CD14-positive monocyte (primary cell): ENCODE measurements at places on chromosomes 1 and 21.
A peak's percentile ranks its signal among the peaks of the same experiment; 100 is the strongest.

DNA sequence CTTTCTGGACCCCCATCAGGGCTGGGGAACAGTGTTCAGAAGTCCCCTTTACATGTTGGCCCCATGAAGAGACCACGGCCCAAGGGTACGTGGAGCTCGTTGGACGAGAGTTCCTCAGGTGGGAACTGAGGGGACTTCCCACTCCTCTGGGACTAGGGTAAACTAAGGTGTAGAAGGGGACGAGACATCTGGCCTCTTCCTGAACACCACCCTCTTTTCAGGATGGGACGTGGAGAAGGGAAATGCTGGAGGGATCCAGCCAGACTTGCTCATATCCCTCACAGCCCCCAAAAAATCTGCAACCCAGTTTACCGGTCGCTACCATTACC lies 2.0 kb downstream of the NAXE start:
- no peak for DNase-seq

DNA sequence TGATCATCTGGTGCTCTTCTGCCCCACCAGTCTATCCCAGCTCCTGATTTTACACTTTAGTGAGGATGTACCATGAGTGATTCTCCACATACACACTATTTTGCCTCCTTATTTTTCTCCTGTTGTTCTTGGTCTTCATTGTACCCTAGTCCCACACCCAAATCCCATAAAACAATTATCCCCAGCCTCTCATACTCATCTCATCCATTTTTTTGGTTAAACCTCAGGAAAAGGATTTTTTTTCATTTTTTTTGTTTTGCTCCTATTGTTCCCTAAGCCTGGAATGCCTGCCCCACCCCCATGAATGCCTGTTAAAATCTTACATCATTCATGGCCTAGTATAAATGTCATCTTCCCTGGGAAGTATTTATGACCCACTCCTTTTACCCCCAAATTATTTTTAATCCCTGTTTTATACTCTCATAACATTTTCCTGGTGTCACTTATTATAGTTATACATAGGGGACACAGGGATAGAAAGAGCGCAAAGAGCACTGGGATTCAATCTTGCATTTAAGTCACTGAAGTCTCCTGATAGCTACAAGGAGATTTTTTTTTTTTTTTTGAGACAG lies 4.9 kb upstream of the LINGO4 start:
- no peak for DNase-seq

- no peak for DNase-seq
These were observed 65.8 kb upstream of the IGSF21 start for GRCh38 chr1:18041685-18042355.

DNA sequence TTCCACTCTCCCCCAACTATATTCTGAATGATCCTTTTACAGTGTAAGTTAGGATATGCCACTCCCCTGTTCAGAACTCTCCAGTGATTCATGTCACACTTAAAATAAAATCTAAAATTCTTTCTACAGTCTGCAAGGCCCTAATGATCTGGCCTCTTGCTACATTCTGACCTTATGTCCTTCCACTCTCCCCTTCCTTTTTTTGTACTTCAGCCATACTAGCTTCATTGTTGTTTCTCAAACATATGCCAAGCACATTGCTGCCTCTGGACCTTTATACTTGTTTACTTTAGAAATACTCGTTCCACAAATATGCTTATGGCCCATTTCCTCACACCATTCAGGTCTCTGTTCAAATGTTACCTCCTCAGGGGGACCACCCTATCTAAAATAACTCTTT lies 14.8 kb upstream of the PSMA5 start:
- DNase-seq: no peak

DNA sequence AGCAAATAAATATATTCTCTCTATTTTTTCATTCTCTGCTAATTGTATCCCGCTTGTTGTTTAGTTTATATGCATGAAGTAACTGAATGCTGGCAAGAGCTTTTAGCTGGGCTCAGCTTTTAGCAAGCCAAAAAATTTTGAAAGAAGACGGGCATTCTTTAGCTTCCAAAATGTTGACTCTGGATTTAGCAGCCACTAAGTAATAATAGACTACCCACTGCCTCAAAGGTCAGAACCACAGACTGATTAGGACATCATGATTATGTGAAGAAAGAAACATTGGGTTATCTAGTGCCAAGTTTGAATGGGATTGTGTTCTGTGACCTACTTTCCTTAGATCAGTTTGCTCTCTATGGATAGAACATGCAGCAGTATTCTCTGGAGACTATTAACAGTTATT lies 80.3 kb upstream of the DPH5 start:
- no peak for DNase-seq

DNA sequence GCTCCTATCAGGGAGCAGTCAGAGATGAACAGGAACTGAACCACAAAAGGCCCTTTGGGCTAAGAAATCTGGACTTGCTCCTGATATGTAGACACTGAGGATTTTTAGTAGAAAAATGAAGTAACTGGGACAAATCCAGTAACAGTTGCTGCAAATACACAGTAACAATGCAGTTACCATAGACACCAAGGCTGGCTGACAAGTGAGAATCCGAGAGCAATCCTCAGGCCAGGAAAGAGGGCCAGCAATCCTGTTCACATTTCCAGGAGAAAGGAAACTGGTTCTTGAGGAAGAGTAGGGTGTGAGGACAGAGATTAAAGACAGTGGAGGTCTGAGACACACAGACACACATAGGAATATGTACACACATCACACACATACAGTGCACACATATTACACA lies 9.3 kb upstream of the LORICRIN start:
- no peak for DNase-seq

DNA sequence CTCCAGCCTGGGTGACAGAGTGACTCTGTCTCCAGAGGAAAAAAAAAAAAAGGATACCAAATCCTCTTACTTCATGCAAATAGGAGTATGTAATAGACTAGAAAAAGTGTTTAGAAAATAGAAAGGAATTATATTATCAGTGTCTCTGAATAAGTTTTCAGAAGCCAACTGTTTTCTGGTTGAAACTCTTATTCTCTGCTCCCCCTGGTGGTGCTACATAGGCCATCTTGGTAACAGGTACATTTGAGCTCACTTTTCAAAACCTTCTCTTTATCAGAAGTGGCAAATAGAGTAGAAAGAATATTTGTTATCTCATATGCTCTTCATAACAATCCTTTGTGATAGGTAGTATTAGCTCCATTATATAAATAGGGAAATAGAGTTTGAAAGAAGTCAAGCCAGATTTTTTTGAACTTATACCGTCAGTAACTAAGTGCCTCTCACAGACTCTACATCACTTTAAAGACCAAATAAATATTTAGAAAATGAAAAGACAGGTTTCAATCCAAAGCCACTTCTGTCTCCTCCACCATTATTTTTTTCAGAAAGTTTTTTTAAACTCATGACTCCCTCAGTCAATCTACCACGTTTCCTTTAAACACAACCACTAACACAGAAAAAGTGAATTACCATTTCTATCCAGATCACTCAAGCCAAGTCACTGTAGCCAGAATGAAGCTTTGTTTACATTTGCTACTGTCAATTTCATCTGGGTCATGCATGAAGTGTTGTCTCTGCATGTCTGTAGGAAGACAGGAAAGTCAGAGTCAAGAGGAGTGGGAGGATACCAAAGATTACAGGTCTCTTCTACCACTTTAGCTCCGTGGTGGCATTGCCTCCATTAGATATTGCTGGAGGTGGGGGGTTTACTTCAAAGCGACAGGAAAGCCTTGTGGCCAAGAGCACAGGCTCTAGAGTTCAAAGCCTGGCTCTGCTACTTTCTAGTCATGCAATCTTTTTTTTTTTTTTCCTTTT lies 45.6 kb downstream of the IL23R start:
- peak; percentile 4 for DNase-seq

- DNase-seq: no peak
These were observed 111.0 kb upstream of the NFIA start for GRCh38 chr1:60971330-60971729.

- no peak for DNase-seq
These were observed 71.5 kb downstream of the MAP10 start for GRCh38 chr1:232876506-232877364.

DNA sequence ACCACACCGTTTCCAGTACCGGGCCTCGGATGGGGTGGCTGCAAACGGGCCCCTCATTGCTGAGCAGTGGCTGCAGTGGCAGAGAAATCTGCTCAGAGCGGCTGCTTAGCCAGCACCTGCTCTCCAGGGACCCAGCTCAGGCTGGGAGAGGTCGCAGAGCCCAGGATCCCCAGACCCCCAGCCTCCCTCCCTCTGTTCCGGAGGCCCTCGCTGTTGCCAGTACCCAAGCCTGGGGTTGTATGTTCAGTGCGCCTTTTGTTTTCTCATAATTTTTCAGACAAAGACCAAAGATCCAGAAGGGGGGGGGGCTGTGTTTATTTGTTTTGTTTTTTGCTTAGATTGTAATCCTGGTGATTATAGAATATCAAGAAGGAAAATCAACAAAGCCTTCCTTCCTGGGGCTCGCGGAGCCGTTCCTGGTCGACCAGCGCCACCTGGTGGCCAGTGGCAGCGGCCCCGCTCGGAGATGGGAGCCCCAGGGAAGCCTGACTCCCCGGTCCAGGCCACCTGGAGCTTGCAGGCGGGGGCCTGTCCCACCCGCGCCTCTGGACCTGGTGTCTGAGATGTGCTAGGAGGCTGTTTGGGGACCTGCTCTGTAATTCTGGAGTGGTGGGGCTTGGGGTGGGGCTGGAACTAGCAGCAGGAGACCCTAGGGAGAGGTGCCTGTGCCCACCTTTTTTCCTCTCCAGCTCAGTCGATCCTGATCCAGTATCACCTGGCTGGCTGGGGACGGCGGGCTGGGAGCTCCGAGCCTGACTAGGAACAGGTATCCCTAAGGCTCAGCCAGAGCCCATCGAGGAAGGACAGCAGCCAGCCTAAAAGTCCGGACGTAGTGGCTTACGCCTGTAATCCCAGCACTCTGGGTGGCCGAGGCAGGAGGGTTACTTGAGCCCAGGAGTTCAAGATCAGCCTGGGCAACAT lies 123.9 kb upstream of the VAMP3 start:
- peak; percentile 40 for DNase-seq

DNA sequence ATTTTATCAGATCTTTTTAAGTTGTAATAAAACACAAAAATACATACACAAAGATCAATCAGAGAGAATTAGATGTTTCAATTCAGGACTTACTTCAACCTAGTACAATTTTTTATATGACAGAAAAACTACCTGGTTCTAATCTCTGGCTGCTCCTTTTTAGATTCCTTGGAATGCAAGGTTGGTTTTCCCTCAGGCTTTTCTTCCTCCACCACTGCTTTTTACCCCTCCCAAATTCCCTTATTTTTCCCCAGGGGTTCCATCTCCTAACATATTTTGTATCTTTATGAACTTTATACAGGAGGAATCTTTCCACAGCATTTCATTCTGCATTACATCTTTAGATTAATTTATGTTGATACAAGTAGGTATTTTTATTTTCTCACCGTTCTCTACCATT lies 33.2 kb downstream of the PIK3R3 start:
- no peak for DNase-seq

DNA sequence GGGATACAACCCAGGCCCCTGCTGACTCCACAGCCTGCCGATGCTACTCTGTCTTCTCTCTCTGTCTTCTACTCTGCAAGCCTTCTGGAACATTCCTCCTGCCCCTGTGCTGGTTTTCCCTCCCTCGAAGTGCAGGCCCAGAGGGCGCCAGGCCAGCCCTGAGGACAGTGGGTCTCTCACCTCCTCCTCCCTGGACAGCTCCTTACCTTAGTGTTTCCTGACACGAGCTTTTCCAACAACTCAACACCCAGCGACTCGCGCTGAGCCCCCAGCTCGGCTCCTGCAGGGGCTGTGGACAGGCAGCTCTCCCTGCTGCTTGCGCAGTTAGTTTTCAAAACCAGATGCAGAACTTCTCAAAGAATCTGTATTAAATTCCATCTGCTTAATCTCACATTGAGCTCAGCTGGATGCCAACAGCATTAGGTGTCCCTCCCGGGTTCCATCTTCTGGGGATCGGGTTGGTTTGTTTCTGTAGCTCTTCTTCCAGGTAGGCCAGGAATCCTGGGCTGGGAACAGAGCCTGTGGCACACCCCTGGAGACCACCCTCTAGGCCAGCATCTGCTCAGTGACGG lies 54.2 kb downstream of the PTPRU start:
- DNase-seq: no peak

DNA sequence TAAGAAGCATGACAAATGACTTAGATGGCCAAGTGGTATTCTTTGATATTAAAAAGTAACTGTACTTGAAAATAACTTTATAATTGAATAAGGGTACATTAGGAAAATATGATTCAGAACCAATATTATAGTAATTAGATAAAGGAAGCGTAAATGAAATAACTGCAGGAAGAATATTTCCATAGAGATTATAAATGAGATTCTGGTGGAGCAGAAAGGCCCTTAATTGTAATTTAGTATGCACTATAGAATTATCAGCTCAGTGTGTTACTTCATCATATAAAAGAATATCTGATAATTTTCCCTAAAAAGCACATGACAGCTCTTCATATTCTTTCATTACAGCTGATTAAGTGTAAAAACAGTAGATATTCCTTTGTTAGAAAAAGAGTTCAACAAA lies 171.7 kb downstream of the PIGK start:
- no peak for DNase-seq

DNA sequence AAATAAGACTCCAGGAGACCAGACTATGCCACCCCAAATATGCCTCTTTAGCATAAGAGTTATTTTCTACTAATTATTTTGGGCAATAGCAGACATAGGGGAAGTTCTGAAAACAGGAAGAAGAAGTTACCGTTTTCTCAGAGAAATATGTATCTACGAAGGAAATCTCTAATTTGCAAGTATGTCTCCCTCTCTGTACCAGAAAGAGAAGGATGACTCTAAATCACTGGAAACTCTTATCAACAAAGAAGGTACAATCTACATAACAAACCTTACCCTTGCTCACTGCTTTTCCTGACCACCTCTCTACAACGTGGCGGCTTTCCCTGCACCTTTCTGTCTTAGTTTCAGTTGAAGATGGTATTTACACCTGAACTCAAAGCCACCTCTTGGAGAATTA lies 49.0 kb downstream of the OMA1 start:
- peak; percentile 10 for DNase-seq

DNA sequence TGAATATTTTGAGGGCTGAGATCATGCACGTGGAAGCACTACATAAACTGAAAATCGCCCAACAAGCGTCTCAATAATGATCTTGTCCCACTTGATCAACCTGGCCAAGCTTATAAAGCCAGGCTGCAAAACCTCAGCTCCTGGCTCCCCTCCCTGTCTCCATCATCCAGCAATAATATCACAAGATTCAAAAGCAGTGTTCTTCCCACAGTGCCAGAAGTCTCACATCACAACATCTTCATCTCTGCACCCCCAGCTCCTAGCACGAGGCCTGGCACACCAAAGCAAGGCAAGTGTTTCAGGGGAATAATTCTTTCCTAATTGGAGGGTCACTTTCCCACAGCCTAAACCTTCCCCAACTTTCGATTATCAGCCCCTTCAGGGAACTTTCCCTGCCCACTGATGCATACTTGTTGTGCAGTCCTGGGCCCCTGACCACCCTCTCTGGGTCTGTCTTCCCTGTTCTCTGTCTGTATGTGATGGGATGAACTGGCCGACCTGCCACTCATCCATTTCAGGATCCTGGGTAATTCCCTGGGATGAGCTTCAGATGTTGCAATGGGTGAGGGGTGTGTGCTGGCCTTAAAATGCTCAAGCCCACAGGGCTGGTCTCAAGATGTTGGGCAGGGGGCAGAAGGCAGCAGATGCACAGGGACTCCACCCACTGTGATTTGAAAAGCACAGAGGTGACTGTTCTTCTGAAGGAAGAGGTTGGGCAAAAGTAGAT lies 129.0 kb downstream of the DMRTB1 start:
- no peak for DNase-seq
